ENCODE measurements at places on chromosomes 7 and 10.

DNA sequence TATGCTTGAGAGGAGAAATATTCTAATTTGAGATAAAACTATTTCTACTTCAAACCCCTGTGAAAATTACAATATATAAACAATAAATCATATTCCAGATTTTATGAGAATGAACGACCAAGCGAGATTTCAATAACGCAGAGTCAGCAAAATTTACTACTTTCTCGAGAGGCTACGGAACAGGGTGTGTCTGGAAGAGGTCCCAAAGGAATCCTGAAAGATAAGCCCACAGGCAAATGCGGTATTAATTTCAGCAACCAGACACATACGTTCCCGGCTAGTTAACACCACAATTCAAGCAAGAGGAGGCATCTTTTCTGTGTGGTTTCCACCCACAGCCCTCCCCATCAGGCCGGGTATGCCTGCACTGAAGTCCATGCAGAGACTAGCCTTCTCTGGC is 26.4 kb downstream of the BEND7 start:
- no peak for DNase-seq

DNA sequence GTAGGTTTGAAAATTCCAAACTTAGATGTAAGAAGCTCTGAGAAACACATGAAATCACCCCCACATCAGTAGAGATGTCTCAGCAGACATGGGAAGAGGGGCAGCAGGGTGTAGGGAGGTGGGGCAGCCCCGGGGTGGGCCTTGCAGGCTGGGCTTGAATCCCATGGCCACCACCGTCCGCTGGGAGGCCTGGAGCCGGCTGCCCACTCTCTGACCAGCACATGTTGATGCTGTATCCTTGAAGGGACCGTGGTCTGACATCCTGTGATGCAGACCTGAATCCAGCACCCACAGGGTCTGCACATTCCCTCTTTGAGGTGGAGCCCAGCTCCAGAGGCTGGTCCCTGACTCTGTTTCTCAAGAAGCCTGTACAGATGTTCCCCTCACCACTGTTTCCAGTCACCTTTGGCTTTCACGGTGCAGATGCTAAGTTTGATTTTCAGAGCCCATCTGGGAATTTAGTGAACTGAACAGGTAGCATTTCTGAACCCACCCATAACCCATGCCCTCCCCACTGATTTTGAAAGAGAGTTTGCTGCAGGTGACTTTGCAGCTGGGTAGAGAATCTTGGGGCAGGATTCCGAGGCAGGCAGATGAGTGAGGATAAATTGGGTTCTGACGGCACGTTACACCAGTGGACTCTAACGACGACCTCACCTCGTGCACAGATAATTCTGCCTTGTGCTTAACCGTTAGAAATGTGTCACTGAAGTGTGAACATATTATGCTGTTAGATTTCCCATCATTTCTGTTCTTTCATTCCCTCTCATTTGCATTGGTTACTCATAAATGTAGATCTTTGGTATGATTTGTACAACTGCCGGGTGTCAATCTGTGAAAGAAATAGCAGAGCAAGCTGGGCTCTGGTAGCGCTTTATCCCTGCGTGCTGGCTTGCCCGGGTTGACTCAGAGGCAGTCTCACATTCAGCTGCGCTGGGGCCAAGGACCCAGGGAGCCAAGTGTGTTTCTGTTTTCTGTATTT is 45.7 kb downstream of the IKZF1 start:
- DNase-seq: no peak

DNA sequence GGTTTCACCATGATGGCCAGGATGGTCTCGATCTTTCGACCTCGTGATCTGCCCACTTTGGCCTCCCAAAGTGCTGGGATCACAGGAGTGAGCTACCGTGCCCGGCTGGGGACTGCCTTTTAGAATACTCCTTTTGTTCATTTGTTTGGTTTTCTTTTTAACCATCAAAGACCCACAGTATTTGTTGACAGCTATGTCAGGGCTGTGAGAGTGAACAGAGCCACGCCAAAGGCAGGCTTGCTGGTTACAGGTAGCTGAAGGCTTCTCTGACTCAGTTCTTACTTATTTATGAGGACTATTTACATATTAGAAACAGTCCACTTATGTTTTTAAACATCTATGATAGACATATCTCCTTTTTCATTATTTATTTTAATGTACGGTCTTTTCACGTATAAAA is 544.5 kb downstream of the CALN1 start:
- no peak for DNase-seq

- DNase-seq: no peak
Measured at GRCh38 chr10:73875139-73875475, 752 bp upstream of the CAMK2G start.

Data from foreskin melanocyte (primary cell).